ENCODE measurements at places on chromosomes 5 and 9.

GRCh38 chr5:142664636-142665035, 21.3 kb downstream of the FGF1 start:
- no peak for DNase-seq

DNA sequence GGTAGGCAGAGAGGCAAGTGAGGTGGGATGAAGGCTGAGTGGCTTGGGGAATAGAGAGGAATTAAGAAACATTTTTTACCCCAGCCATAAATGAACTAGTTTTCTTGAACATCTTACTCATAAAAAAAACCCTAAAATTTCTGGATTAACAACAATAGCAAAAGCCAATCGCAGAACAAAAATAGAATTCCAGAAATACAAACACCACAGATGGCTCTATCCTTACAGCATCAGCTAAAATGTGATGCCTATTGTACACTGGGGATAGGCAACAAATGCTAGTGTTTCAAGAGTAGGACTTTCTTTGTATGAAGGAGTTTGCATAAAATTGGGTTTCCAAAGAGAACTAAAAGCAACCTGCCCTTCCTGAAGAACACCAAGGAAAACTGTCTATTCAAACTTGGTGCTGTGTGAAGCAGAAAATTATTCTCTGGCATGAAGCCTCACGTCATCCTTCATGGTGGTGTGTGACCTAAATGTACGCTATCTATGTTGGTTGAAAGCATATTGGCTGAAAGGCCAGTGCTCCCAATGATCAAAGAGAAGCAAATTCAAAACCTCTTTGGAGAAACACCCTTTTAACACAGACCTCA, 82.9 kb downstream of the JAKMIP2 start:
- DNase-seq = no peak

- DNase-seq = no peak
Observed at GRCh38 chr5:159161361-159162214, 47.8 kb downstream of the RNF145 start.

DNA sequence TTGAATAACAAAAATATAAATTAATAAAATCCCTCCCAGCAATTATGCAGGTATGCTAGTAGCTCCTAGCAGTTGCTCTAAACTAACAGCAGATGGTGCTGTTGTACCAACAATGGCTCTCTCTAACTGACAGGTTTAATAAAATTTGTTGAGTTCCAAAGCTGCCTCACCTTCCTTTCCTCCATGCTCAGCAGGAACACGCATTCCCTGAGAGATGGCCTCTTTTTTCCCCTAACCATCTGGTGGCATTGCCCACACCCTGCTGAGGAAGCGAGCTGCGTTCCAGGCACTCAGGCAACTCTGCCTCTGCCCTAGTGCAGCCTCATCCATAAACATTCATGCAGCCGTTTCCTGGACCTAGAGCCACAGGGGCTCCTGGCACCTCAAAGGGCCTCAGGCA, 106.2 kb downstream of the KLHL3 start:
- peak; percentile 79 for DNase-seq

DNA sequence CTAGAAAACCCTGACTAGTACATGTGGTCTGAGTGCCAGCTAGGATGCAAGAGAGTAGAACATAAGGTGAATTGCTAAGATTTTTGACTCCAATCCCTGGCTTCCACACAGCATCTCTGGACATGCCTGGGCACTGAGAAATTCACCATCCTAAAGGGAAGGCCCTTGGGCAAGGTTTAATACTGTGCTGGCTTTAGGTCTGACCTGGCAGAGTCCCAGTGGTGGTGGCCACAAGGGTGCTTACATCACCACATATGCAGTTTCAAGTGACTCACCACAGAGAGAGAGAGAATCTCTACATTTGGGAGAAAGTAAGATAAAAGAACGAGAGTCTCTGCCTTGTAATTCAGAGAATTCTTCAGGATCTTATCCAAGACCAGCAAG, 661.6 kb upstream of the C9orf72 start:
- DNase-seq = no peak

DNA sequence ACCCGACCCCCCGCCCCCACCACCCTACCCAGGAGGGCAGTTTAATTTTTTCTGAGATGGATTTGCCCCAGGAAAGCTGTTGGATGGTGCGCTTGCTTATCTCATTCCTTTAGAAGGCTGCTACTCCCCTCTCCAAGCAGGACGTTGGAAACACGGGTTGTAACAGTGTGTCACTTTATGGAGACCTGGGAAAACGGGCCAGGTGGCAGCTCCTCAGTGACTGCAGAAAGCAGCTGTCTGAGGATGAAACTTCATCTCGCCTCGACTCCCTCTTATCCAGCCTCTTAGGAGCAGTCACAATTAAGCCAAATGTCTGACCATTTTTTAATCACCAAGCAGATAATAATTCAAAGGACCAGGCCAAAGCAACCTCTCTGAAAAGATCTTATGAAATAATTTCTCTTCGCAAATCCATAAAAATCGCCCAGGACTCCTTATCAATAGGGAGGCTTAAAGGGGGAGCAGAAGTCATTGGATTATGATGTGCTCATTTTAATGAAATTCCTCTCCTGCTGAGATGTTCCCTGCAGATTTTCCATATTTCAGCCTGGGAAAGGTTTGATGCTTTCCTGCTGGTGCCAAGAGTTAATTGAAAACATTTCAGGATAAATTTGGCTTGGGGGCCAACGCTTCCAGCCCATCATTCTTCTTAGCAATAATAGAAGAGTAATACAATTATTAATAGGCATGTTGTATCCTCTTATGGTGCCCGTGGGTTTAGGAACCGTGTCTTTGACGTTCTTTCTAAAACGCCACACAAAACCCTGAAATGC, 26.0 kb downstream of the GAS1 start:
- DNase-seq = no peak

- no peak for DNase-seq
Observed at GRCh38 chr5:24183981-24184380, 460.8 kb downstream of the CDH10 start.

DNA sequence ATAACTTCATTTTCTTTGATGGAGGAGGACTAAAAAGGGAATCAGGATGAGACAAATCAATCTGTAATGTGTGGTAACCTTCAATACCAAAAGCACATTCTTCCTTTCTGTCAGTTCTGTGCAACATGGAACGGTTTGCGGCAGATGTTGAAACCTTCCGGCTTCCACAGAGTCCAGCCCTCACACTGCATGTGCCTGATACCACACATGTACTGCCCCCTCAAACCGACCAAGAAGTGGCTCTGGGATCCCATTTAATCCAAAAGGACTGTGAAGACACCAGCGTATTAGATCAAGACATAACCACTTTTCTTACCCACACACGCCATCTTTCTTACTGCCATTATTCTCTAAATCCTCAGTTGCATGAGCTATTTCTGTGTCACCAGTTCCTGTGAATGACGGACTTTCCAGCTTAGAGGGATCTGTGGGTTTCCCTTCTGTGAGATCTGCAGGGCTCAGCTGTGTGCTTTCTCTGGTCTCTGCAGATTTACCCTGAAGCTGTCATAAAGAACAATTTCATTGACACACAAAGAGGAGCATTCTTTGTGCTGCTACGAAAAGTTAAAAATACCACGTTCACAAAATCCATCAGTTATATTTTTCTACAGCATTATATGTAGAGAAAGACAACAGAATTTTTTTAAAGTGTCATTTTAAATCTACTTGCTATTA, 25.8 kb downstream of the NSUN2 start:
- no peak for DNase-seq

DNA sequence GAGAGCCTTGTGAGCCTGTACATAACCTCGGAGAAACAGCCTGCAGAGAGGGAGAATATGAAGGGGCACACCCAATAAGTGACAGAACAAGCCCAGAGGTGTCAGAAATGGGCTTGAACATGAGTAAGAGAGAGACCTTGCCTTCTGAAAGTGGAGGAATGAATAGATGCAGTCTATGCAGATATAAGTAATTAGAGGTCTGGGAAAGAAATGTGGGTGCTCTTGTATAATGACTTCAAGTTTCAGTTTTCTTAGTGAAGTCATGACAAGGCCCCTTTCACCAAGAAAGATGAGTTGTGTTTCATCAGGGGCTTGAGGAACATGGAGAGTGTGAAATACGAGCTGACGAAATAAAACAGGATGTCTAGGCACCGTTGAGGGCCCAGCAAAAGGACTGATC, 15.1 kb downstream of the GRAMD2B start:
- DNase-seq = no peak

DNA sequence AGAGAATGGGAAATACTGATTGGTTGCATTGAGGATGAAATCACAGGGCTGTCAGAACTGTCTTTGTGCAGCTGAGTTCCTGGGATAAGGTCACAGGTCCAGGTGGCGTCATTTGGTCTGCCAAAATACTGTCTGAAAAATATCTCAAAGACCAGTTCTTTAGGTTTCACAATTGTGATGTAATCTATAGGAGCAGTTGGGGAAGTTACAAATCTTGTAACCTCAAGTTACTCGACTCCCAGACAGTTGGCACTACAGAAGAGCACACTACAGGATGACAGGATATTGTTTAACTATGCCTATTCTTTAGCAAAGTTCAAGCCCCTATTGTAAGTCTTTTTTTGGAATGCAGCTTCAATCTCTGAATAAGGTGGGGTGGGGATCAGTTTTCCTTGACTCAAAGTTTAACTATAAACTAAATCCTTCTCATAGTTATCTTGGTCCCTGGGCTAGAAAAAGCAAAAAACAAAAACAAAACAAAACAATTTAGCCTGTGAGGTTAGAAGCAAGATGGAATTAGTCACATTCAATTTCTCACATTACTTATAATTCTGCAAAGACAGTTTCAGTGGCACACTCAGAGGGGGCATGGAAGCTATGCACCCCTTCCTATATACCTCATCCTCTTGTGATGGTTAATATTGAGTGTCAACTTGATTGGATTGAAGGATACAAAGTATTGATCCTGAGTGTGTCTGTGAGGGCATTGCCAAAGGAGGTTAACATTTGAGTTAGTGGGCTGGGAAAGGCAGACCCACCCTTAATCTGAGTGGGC, 276.0 kb downstream of the AUH start:
- DNase-seq = peak; percentile 85

GRCh38 chr5:124477577-124477976, 268.9 kb downstream of the ZNF608 start:
- DNase-seq = no peak
